Karpas-422 (cell line): ENCODE measurements at places on chromosomes 16 and 17.

DNA sequence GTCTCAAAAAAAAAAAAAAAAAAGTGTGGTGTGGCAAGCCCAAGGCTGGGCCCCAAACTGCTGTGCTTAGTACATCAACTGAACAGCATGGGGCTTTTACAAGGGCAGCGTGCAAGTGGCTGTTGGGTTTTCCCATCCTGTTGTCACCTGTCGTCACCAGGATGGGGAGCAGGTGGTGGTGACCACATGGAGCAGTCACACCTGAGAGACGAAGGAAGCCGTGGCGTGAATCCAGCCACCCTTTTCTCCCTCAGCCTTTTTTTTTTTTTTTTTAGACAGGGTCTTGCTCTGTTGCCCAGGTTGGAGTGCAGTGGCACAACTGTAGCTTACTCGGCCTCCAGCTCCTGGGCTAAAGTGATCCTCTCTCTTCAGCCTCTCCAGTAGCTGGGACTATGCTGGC, 4.1 kb upstream of the MRPL58 start:
- no peak for DNase-seq

DNA sequence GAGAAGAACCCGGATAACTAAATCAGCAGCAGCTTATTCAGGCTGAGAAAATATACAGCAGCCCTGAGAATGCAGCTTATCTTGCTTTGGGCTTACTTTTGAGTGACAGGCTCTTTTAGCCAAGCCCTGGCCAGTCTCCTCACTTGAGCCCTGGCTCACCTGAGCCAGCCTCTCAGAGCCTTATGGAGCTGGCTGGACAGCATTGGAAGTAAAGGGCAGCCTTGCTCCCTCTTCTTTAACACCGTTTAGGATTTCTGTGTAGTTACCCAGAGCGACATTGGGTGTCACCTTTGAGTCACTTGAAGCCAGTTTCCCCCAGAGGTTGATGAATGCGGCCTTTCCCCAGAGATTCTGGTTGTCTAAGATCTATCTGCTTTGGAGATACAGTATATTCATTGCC, 7.7 kb upstream of the NPIPB2 start:
- peak; percentile 90 for DNase-seq

GRCh38 chr17:47240806-47241205, 12.8 kb upstream of the ITGB3 start:
- DNase-seq, result no peak

DNA sequence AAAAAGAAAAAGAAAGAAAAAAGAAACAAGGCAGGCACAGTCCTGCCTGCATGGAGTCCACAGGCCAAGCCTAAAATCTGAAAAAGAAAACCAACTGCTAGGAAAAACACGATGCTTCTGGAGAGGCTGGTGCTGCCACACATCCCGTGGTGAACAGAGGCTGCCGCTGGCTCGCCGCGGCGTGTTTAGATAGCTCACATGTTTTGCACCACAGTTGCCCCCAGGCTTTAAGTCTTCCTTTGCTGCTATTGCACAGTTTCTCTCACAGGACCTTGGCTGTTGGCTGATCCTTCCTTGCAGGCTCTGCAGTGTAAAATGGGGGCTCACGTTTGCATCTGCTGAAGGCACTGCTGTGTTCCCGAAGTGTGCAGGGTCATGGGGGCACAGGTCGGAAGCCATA, 8.6 kb downstream of the SLC6A4 start:
- no peak for DNase-seq
